ENCODE measurements at places on chromosomes 3 and 15.

DNA sequence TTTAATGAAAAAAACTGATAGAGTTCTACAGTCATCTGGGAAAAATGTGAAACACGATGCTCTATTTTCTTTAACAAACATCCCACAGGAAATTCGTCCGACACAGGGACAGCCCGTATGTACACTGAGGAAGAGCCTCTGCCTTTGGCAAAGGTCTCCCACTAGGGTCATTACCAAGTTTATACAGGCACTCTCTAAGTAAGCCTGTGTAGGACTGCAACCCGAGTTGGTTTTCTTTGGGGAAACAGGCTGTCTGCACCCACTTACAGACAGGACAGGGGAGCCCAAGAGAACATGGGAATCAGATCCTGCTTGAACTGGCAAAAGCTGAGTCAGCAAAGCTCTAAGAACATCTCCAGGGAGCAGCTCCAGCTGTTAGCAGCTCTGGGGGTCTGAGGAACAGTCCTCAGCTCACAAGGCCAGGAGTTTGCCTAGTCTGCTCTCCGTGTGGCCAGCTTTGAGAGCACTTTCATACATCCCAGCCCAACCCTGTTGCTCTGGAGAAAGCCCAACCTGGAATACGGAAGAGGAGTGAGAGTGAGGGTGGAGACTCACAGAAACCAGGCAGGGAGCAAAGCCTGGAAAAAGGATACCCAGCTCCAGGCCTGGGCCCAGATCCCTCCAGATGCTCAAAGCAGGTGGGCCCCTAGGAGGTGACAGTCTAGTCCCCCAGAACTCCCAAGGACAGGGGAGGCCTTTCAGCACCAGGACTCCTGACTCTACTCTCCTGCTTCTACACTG is 1.9 kb downstream of the TBC1D2B start:
- DNase-seq = no peak

- DNase-seq = peak; percentile 16
Measured at GRCh38 chr15:79007066-79007465, 62.2 kb upstream of the CTSH start.

DNA sequence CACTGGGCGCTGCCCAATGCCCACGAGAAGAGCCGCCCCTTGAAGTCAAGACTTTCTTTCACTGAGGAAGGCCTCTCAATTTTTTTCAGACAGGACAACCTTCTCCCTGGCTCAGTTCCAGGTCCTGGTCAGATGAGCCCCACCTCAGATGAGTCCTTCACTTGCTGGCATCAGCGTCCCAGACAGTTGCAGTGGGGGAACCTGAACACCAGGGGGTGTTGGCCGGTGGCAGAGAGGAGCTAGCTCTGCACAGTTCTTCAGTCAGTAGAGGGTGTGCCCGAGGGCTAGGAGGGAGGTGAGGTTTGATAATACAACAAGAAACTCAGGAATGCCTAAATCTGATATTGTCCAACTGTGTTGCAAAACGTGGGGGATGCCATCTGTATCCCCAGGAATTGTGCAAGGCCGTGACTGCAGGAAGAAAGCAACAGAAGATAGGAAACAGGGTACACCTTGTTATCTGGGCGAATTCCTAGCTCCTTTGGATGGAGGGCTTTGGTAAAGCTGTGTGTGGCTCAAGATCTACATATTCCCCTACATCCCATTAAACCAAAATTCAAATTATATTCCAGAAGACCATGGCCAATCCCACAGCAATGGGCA is 34.3 kb downstream of the CCR3 start:
- peak; percentile 70 for DNase-seq

GRCh38 chr3:122660297-122660974 is 20.2 kb upstream of the PARP14 start:
- DNase-seq = no peak

DNA sequence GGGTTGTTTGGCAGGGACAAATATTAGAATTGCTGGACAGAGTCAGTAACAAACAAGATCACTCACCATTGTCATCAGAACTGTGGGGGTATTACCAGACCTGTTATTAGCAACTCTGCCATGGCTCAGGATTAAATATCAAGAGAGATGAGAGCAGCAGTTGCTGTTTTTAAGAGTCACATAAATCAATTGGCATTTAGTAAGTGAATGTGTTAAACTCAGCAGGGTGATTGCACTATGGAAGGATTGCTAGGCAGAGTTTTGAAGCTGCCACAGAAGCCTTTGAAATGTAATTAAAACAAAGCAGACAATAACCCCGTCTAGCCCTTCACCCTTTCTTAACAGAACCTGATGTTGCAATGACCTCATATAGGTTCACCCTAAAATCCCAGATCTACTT is 238.8 kb downstream of the GAP43 start:
- no peak for DNase-seq

DNA sequence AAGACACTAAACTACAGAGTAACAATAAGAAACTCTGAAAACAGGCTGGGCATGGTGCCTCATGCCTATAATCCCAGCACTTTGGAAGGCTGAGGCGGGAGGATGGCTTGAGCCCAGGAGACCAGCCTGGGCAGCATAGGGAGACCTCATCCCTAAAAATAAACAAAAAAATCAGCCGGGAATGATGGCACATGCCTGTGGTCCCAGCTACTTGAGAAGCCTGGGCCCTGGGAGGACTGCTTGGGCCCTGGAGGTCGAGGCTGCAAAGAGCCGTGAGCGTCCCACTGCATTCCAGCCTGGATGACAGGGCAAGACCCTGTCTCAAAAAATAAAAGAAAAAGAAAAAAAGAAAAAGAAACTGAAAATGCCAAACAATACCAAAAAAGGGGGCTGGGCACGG is 55.4 kb downstream of the TMCC1 start:
- no peak for DNase-seq

GRCh38 chr3:42742259-42742658 is 30.8 kb downstream of the CCDC13 start:
- DNase-seq = no peak

Data from stimulated activated CD4-positive, alpha-beta T cell treated with anti-CD3 and anti-CD28 coated beads, Interleukin-4, amount 100 ng/mL, for 48 hours (primary cell).